ENCODE measurements at places on chromosomes 6 and 20.

DNA sequence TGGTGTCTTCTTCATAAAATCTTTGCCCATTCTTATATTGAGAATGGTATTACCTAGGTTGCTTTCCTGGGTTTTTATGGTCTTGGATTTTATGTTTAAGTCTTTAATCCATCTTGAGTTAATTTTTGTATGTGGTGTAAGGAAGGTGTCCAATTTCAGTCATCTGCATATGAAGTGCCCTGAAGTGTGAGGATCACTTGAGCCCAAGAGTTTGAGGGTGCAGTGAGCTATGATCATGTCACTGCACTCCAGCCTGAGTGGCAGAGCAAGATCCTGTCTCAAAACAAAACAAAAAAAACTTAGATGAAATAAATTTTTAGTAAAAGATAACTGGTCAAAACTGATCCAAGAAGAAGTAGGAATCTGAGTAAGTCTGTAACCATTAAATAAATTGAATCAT is 215.4 kb downstream of the TBC1D7 start:
- DNase-seq = no peak

DNA sequence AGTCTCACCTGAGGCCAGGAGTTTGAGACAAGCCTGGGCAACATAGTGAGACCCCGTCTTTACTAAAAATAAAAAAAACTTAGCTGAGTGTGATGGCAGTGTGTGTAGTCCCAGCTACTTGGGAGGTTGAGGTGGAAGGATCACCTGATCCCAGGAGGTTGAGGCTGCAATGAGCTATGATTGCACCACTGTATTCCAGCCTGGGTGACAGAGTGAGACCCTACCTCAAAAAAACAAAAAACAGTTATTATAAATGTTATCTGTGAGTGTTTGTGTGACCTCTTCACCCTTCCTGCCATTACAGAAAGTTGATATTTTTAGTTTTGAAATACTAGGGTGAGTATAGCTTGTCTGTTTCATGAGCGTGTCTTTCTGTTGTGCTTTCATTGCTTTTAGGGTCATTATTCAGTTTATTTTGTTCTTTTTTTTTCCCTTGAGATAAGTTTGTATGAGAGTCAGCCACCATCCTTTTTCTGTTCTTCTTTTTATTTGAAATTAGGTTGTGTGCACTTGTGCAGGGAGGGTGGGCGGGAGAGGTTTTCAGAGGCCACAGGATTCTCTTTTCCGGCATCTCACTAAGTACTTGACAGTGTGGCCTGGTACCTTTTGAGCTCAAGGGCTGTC is 26.2 kb downstream of the CDYL start:
- DNase-seq = no peak

DNA sequence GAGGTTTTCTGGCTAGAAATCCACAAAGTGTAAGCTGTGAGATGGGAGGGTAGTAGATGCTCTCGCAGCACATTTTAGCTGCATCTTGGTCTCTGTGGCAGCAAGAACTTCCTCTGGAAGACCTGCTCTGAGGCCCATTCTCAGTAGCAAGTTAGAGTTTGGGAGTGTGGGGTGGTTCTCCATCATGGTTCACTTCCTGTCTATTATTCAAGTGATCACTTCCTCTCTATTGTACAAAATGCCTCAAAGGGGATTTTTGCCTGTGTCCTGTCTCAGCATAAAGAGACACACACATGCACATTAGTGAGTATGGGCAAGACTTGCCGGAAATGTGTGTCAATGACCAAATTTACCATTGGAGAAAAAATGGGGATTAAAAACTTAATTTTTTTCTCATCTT is 42.5 kb downstream of the LYRM2 start:
- no peak for DNase-seq

DNA sequence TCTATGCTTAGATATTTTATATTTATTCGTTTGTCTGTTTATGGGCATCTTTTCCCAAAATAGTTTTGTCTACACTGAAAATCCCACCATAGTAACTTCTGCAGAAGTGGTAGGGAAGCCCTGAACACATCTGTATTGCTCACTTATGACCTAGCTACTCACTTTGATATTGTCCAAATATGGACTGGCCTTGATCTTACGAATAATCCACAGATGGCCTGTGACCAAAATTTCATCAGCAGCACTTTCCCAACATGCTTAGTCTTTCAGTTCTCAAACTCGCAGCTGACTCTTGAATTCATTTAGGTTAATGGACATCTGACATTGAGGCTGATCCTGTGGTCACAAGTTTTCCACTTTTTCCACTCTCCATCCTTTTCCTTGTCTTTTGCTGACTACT is 80.8 kb upstream of the BEND3 start:
- DNase-seq = no peak

DNA sequence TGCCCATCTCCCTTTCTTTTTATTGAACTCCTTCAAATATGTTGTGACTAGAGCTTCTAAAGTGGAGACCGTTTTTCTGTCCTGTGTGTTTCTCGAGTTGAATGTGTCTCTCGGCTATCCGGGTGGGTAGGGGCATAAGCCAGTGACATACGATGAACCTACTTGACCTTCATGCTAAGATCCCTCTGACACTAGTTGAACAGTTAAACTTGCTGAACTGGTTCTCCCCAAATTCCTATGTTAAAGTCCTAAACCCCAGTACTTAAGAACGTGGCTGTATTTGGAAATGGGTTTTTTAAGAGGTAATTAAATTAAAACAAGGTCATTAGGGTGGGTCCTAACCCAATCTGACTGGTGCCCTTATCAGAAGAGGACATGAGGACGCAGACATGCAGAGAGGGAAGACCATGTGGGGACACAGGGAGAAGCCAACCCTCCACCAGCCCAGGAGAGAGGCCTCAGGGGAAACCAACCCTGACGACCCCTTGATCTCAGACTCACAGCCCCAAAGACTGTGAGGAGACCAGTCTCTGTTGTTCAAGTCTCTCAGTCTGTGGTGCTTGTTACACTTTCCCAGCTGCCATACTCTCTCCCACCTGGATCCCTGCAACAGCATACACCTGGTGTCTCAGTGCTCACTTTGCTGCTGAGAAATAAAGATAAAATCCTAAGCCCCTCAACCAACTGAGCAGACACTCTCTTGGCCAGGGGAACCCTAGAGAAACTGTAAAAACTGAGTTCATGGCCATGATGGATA is 208.4 kb downstream of the MYLK4 start:
- DNase-seq = no peak

GRCh38 chr6:117237561-117237960 is 27.8 kb upstream of the VGLL2 start:
- DNase-seq = no peak

GRCh38 chr6:127186889-127187288 is 68.4 kb downstream of the RSPO3 start:
- peak; percentile 78 for DNase-seq

DNA sequence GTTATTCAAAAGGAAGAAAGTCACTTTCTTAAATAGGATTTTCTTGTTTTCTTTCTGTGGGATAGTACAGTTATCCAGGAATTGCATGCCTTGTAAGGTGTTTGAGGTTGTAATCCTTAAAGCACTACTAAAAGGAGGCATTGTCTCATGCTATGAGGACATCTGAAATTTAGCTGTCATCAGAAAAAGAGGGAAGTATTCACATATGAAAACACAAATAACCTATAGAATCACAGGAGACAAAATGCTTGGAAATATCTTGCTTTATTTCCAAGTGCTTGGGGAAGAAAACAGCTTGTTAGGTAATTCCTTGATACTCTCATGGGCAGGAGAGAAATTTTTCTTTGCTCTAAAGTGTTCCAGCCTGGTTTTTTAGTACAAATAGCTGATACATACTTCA is 40.1 kb downstream of the HECA start:
- DNase-seq = no peak

DNA sequence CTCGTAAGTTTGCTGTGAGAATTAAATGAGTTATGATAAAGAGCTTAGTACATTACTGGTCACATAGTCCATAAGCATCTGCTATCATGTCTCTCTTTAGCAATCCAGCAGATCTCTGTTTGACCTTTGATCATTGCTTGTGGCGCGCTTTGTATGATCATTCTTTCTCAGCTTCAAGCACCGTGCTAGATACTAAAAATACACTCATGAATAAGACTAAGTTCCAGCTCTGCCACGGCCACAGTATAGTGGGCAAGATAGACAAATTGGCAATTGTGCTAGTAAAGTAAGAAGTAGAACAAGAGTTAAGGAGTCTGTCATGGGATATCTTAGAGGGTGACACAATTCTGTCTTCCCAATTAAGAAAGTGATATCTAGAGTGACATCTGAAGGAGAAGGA is 75.2 kb upstream of the ADGRF1 start:
- DNase-seq = no peak

- no peak for DNase-seq
Observed at GRCh38 chr6:163764565-163764964, 350.0 kb downstream of the QKI start.

DNA sequence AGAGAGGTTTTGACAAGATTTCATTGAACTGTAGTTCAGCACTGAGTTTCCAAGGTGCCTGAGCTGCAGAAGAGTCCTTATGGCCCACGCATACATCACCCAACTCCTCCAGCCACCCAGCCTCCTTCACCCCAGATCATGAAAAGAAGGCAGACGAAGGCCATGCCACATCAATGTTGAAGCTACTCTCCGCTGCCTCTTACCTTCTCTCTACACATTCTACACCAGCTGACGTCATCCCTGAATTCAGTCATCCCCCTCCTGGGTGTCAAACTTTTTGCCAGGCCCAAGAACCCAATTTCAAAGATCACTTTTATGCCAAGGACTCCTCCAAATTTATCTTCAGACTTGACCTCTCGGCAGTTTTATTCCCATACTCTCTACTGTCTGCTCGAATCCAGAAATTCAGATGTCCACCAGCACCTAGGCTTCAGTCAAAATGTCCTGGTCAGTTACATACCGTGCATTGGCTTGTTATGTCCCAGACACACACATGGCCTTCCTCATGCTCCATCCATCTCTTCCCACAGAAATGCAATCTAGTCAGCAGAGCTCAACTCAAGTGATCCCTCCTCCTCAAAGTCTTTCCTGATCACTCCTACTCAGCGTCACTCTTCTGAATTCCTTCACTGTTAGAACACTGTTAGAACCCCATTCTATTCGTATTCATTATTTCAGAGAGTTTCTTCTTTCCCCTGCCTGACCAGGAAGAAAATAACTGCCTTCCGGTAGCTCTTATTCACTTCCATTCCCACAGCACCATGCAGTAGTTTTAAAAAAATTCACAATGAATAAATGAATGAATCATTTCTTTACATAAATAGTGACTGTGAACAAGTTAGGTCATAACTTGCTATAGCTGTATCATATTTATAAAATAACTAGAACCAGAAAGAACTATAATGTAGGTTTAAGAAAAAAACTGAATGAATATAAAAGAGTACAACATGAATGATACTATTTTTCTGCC is 11.5 kb downstream of the ATXN1 start:
- DNase-seq = no peak

- no peak for DNase-seq
Observed at GRCh38 chr20:24938498-24938897, 10.6 kb upstream of the CST7 start.

- no peak for DNase-seq
Observed at GRCh38 chr6:53432318-53433161, 83.8 kb upstream of the ELOVL5 start.

- no peak for DNase-seq
Observed at GRCh38 chr6:105757512-105758200, 328.5 kb upstream of the PRDM1 start.

DNA sequence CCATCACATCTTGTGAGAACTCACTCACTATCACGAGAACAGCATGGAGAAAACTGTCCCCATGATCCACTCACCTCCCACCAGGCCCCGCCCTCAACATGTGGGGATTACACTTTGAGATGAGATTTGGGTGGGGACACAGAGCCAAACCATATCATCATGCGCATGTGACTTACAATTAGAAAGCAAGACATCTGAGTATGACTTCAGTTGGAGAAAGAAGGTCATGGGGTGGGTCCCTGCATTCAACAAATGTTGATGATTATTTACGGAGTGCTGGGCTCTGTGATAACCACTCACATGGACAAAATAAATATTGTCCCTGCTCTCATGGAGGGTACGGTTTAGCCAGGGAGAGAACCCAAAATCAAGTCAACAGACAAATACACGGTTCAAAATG is 37.9 kb downstream of the VSTM2L start:
- no peak for DNase-seq

DNA sequence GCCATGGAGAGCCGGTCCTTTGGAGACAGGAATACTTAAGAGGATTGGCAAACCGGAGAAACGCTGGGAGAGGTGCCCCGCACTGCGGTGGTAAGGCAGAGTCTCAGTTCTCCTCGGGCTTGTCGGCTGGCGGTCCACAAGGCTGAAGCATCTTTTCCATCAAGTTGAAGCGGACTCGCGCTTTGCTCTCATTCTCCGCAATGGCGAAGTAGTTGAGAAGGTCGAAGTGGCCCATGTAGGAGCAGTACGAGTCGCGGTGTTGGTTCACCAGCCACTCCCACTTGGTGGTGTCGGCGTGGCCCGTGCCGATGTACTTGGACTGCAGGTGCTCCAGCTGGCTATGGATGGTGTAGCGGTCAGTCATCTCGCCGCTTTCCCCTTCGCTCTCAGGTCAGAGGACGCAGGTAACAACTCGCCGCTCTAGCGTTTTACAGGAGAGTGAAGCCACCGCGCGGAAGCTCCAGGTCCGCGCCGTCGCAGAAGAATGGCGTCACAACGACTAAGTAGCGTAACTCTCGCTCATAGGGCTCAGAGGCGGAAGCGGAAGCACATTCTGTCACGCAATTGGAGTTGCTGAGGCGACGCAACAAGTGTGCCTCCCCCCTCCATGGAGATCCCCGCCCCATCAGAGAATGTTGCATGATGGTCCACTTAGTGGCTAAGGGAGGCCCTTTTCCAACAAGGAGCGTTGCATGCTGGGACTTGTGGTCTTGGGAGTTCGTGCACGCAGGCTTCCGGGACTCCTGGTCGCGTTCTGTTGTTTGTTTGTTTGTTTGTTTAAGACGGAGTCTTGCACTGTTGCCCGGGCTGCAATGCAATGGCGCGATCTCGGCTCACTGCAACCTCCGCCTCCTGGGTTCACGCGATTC is at the start of gene SF3B5:
Gene SF3B5 (minus strand): TSS at position 440 of the 869 bp plus-strand sequence. CDS start 76 bp downstream, at position 364.
- peak; percentile 96 for DNase-seq

GRCh38 chr6:114108119-114109002 is 137.4 kb upstream of the HDAC2 start:
- DNase-seq = peak; percentile 57

GRCh38 chr20:35732644-35732982 is 9.4 kb downstream of the RBM39 start:
- no peak for DNase-seq

GRCh38 chr6:152273002-152273401 is 364.2 kb downstream of the SYNE1 start:
- no peak for DNase-seq

- peak; percentile 44 for DNase-seq
Observed at GRCh38 chr6:27332692-27333641, 20.9 kb upstream of the POM121L2 start.
